Neural crest cell (in vitro differentiated cells): ENCODE measurements at places on chromosomes 1 and 21. TPM values are rescaled to one million over a fixed set of nuclear protein-coding genes. Genes with fewer than 3 reads are reported as not detected.

Gene FMO5
- total RNA-seq, result 0.36 and 0.47 TPM in 2 replicates

Gene CELA3B
- not detected in 2 replicates for total RNA-seq

Gene CORT
- 1.2 and 1.3 TPM in 2 replicates for total RNA-seq

- H3K36me3 ChIP-seq, result peaks cover 9% of the 10 kb centered on the region
- no peak overlapping the region for H3K4me3 ChIP-seq
These were observed 37.6 kb upstream of the CLSTN1 start for GRCh38 chr1:9861360-9861759.

Gene PEAR1
- total RNA-seq, result 6.8 and 6.9 TPM in 2 replicates

Gene SPATA21
- total RNA-seq, result not detected in 2 replicates

DNA sequence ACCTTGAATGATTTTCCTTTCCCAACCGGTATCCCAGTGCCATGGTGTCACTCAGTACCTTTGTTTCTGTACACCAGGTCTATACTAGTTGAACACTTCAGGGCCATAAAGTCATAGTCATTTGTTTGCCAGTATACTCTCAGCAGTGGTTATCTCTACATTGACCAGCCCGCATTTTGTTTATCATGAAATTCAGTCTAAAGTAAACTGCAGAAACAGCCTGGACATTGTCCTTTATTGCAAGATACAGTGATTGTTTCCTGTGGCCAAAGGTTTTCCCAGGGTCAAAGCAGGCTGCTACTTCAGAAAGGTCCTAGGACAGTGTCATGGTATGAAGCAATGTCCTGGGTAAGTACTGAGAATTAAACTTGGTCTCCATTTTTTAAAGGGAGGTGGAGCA is 407.4 kb downstream of the RWDD3 start:
- H3K27me3 ChIP-seq, result no peaks in the 10 kb centered on the region
- H3K27ac ChIP-seq, result no peak overlapping the region
- no peak for DNase-seq
- peaks cover 6% of the 10 kb centered on the region for H3K4me1 ChIP-seq
- no peaks in the 10 kb centered on the region for H3K36me3 ChIP-seq

GRCh38 chr1:243638186-243638585 is 211.9 kb downstream of the AKT3 start:
- peaks cover 30% of the 10 kb centered on the region for H3K36me3 ChIP-seq
- H3K4me3 ChIP-seq, result no peak overlapping the region
- DNase-seq, result no peak
- no peaks in the 10 kb centered on the region for H3K4me1 ChIP-seq

GRCh38 chr1:236467327-236467641 is 56.5 kb upstream of the LGALS8 start:
- H3K27me3 ChIP-seq, result no peaks in the 10 kb centered on the region
- H3K27ac ChIP-seq, result no peak overlapping the region
- peaks cover 4% of the 10 kb centered on the region for H3K4me1 ChIP-seq
- no peak overlapping the region for H3K4me3 ChIP-seq
- H3K36me3 ChIP-seq, result no peaks in the 10 kb centered on the region

DNA sequence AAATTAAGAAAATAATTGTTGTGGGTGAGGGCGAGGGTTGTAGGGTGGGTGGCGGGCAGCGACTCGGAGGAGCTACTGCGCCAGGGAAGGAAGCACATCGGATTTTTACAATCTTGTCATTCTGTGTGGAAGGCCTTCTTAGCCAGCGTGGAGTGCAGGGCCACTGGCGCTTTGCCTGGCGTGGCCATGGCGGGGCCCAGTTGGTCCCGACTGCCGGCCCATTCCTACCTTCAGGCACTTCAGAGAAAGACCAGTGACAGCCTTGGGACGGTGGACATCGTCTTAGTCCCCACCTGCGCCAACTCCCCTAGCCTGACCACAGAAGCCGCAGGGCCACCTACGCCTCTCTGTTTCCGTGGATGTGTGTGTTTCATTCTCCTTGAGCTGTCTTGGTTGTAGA is 136.9 kb upstream of the NEGR1 start:
- no peak overlapping the region for H3K27ac ChIP-seq
- H3K4me3 ChIP-seq, result no peak overlapping the region
- H3K4me1 ChIP-seq, result no peaks in the 10 kb centered on the region
- no peaks in the 10 kb centered on the region for H3K36me3 ChIP-seq
- no peak for DNase-seq

GRCh38 chr1:185581961-185582725 is 152.0 kb upstream of the HMCN1 start:
- no peaks in the 10 kb centered on the region for H3K4me1 ChIP-seq
- peaks cover 35% of the 10 kb centered on the region for H3K36me3 ChIP-seq
- no peaks in the 10 kb centered on the region for H3K27me3 ChIP-seq
- DNase-seq, result no peak
- H3K27ac ChIP-seq, result no peak overlapping the region
